ENCODE measurements at places on chromosomes 4 and X.

DNA sequence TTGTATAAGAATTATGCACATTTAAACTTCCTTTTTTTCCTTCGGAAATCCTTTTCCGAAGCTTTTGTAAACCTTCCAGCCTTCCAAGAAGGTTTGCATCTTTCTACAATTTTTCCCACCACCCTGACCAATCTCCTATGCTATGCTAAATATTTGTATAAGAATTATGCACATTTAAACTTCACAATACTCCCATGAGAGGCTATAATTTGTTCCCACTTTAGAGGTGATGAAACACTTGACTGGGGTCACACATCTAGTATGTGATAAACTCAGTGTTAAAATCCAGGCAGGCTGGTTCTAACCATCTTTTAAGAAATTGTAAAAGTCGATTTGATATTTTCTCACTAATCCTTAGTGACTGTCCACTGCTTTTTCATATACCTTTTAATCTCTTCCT lies 22.1 kb downstream of the NUDT6 start:
- no peak for DNase-seq

DNA sequence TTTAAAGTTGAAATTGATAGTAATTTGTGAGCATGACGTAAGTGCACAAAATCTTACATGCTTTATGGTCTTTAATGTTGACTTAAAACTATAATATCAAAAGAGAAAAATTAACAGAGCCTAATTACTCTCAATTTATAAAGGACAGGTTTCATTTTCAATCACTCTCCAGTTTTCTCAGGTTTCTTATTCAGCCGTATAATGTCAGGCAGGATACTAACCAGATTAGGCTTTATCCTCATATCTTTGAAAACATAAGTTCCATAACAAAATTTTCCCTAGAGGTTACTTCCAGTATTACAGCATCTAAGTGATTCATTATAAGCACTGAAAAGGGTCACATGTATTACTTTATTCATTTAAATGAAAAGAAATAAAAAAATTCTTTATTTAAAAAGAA lies 492.1 kb downstream of the PACRGL start:
- DNase-seq = no peak

DNA sequence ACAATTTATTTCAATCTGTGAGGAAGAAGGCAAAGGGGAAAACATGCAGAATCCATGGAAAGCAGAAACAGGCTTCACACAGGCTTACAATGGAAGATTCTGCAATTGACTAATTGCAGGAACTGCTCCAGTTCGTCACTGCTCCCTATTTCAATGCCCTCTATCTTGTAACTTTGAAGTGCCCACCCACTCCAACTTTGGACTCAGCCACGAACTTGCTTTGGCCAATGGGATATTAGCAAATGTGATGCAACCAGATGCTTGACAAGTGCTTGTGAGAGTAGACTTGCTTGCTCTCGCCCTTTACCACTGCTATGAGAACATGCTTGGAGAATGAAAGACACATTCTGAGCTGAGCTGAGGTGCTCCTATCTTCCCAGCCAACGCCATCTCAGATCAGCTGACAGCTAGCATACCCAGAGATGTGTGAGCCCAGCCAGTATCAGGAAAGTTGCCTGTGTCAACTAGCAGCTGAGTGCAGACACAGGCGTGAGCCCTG lies 105.7 kb upstream of the PTCHD1 start:
- DNase-seq = no peak

- no peak for DNase-seq
These were observed 47.7 kb downstream of the PRPS1 start for GRCh38 chrX:107675823-107676555.

DNA sequence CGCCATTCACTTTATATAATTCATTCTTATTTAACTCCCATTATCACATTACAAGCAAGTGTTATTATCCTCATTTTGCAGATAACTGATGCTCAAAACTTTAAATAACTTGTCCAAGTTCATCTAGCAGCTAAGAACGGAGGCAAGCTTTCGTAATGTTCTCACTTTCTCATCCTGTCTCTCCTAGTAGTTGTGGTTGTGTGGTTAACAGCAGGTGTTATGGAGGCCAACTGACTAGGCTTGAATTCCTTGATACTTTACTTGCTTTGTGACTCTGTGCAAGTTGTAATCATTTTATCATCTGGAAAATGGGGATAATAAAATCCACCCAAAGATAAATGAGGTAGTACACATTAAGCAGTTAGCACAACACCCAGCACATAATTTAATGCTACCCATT lies 109.9 kb upstream of the PTPN13 start:
- no peak for DNase-seq

DNA sequence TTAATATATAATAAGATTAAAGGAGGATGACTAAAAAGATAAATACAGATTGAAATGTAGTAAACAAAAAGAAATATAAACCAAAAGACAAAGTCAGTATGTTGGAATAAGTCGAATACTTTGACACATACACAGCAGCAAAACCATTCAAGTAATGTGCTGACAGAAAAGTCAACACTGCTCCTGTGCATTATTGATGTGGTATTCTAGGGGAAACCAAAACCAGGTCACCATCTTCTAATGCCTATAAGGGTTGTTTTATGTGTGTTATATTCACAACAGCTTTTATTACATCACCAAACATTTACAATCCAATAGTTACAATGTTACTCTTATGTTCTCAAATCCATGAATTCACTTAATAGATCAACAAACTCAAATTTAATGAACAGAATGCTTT lies 111.8 kb upstream of the DKK2 start:
- no peak for DNase-seq

- DNase-seq = peak; percentile 56
These were observed 686 bp downstream of the MTHFD2L start for GRCh38 chr4:74158466-74159142.

GRCh38 chrX:103608306-103608963 lies 672 bp downstream of the TCEAL3 start:
- DNase-seq = no peak

GRCh38 chr4:99835942-99836341 lies 19.3 kb downstream of the DAPP1 start:
- DNase-seq = no peak

GRCh38 chrX:30228526-30228925 lies 1.9 kb upstream of the MAGEB3 start:
- DNase-seq = no peak

DNA sequence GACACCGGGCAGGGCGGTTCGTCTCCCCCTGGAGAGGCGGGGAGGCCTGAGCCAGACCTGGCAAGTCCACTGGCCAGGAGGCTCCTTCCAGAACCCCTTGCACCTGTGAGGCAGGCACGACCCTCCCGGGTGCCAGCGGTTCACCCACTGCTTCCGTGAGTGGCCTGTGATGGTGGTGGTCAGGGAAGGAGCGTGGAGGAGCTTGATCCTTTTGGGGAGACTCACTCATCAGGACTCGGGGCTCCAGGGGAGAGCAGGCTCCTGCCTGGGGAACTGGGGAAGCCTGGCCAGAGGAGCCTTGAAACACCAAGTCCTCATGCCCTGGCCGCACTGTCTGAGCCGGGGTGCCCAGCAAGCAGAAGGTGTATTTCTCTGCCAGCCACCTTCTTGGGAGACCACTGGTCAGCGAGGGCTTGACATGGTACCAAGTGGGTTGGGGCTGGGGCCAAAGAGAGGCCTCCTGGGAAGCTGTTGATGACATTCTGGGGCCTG lies 860 bp downstream of the FAM50A start:
- no peak for DNase-seq

- peak; percentile 30 for DNase-seq
These were observed 39.5 kb downstream of the TMEM154 start for GRCh38 chr4:152640058-152640921.

GRCh38 chr4:107404591-107405300 lies 315.3 kb downstream of the PAPSS1 start:
- DNase-seq = no peak

DNA sequence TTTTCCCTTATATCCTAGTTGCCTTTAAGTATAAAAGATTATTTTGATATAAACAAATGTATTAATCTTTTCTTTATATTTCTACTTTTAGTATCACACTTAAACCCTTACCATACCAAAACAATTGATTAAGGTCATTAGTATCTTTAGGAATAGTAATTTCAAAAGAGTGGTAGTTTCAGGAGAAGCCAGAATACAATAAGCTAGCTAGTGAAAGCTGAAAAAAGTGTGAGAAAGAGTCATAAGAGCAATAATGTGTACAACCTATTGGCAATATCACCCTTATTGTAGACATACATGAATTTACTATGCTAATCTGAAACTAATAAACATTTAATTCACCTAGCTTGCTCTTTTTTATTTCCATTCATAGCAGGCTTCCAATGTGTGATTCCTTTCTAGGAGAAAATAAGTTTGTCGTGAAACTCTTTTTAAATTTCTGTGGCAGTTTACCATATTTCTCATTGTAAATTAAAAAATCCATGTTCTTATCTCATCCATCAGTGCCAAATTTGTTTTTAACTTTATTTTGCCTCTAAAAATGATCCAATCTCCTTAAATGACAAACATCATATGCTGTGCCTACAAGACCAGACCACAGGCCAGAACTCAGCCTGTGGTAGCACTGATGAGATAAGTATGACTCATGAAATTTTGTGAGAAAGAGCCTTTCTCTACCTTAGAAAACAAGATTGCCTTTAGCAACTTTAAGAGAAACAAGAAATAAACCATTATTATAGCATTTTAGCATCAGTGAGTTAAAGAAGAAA lies 8.1 kb downstream of the NEK1 start:
- peak; percentile 31 for DNase-seq

DNA sequence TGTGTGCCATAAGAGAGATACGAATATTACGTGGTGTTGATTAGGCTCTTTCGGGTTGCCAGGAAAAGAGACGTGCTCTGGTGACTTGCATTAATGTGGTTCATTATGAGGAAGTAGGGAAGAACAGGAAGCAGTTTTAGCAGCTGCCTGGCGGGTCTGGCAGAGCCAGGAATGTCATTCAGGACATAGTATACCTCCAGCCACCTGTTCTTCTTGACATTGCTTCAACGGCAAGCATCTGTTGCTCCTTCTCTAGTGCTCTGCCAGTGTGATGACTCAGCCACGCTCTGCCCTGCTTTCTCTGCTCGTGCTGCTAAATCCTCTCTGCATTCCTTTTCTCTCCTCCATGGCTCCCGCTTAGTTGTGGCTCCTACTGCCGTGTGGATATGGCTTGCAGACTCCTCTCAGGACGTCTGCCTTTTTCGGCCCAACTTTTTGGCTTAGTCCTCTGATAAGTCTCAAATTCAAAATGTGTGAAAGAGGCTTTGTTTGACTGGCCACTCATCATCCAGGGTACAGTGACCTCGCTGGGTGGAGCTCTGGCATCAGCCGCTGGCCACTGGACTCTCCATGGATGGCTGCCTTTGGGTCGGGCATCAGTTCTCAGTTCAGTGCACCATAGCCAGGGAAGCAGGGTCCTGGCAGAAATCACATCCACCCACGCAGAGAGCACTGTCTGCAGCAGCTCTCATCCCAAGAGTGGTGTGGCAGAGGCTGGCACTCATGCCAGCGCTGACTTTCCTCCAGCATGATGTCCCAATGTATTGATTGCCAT lies 89.3 kb upstream of the KLF3 start:
- no peak for DNase-seq

DNA sequence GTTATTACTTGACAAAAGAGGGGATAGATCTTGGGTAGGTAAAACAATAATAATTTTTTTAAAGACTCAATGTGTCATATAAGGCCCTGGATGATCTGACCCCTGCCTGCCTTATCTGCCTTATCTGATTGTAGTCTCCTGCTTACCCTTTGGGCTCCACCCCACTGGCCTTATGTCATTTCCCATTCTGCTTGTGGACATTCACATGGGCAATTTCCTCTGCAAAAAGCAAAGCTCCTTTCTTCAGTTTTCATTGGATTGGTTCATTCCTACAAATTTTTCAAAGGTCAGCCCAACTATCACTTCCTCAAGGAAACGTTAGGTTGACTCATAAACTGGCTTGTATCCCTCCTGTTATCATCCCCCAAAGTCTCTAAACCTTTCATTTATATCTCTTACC lies 15.7 kb upstream of the TET2 start:
- peak; percentile 17 for DNase-seq

DNA sequence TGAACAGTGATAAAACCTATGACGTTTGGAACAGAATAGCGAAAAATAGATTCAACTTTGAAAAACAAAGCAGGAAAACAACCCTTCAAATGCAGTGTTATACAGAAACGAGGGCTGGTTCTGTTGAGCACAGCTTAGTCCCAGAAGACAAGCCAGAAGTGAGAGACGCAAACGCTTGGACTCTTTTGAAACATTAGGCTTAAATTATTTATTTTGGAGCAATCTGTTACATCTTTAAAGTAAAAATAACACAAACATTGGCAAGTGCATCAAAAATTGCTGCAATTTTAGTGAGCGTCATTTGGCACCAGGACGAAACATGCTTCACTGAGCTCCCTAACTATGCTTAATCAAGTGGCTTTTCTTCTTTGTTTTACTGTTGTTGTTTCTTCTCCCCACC lies 63.5 kb downstream of the ENPP6 start:
- DNase-seq = no peak
